ENCODE measurements at places on chromosomes 3 and 15.

- DNase-seq = no peak
Observed at GRCh38 chr15:67902579-67903009, 62.7 kb upstream of the RNU6-1 start.

DNA sequence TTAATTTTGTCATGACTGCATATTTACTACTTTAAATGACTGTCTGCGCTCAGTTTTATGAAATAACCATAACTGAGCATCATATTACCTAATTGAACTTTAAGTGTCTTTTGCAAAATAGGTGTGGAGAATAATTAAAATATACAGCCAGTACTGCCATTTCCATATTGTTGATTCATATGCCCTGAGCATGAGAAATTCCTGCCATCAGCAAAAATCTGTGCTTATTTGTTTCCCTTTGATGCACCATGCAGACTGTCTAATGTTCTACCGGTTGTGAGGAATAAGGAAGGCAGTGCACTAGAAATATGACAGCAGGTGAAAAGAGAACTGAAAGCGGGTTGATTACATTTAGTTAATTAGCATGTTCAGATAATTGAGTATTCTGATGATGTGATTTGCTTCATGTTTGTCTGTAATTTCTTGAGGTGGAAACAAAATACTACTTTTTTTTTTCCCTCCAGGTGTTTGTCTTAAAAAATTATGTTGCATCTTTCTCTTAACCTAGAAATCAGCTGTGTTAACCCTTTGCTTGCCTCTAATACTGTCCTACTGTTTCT, 229.4 kb upstream of the AZI2 start:
- DNase-seq = no peak

DNA sequence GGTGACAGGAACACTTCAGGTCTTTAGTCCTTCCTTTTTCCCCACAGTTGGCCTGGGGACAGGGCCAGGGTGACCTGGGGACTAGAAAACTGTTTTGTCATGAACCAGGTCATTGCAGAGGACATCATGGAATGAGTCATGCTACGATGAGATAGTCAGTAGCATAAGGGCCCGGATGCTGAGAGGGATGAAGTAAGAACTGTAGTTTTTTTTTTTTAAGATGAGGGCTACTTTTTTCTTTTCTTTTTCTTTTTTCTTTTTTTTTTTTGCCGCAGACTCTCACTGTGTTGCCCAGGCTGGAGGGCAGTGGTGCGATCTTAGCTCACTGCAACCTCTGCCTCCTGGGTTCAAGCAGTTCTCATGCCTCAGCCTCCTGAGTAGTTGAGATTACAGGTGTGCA, 8.0 kb downstream of the MAP2K5 start:
- no peak for DNase-seq

- DNase-seq = no peak
Observed at GRCh38 chr15:61342390-61342789, 113.3 kb upstream of the RORA start.

GRCh38 chr3:14386254-14386653, 16.2 kb upstream of the SLC6A6 start:
- DNase-seq = no peak

GRCh38 chr3:18892047-18892446, 256.3 kb upstream of the KCNH8 start:
- DNase-seq = no peak

- no peak for DNase-seq
Observed at GRCh38 chr3:151501171-151501922, 40.5 kb upstream of the IGSF10 start.

DNA sequence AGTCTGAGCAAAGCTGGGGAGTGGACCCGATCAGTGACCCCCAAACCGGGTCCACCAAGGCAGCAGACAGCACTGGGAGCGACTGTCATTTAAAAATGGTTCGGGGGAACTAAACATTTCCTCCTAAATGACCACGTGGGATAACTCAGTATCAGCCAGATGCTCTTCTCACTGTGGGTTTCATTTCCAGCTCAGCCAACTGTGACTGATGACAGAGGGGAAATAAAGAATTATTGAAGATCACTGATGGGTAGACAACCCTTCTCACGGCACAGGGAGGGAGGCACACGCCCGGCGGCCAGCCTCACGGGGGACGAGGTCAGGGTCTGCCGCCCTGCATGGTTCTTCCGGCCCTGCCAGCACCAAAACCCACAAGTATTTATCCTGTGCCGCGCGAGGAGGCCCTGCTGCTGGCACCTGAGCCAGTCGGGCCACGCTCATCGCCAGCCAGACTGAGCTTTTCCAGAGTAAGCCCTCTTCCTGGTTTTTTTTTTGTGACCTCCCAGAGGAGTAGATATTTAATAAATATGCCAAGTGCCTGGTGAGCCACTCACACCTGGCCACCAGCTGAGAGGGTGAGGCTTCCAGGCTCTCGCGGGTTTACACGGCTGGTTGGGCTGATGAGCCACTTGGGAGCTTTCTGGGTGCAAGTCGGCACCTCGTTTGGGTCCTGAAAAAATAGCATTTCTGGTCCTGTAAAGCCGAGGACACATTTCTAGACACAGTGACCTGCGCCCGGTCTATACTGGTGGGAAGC, 6.2 kb downstream of the MELTF start:
- DNase-seq = no peak

GRCh38 chr15:39494462-39494861, 86.4 kb upstream of the THBS1 start:
- peak; percentile 41 for DNase-seq

GRCh38 chr3:178602856-178603255, 66.6 kb downstream of the KCNMB2 start:
- no peak for DNase-seq

DNA sequence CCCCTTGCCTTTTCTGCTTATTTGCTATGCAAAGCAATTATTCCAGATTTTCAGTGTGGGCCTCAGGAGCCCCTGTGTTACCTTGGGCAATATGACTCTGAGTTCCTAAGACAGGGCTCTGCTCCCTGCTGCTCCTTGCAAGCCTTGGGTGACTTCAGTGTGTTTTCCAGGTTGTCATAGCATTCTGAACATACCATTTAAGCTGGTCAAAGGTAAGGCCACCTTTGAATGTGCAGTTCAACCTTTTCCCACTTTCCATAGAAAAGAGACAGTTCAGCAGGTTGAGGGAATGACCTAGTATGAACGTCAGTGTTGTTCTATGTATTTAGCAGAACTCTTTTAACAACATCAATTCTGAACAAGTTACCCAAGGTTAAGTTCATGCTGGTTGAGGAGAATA, 302.2 kb downstream of the PTPRG start:
- no peak for DNase-seq

- no peak for DNase-seq
Observed at GRCh38 chr15:40323953-40324937, 753 bp downstream of the INAFM2 start.

- no peak for DNase-seq
Observed at GRCh38 chr3:87307805-87308204, 31.4 kb upstream of the POU1F1 start.

GRCh38 chr3:123421353-123422174, 27.3 kb downstream of the ADCY5 start:
- no peak for DNase-seq

- DNase-seq = no peak
Observed at GRCh38 chr3:146020969-146021368, 140.0 kb downstream of the PLOD2 start.

GRCh38 chr3:127006781-127007436, 24.0 kb downstream of the PLXNA1 start:
- DNase-seq = no peak

- no peak for DNase-seq
Observed at GRCh38 chr15:66789029-66790025, 87.3 kb downstream of the SMAD6 start.

- DNase-seq = no peak
Observed at GRCh38 chr15:38674448-38674847, 109.8 kb upstream of the RASGRP1 start.

GRCh38 chr3:171769461-171769860, 40.8 kb downstream of the PLD1 start:
- no peak for DNase-seq

GRCh38 chr3:72894976-72895552, 7.2 kb downstream of the GXYLT2 start:
- DNase-seq = no peak

DNA sequence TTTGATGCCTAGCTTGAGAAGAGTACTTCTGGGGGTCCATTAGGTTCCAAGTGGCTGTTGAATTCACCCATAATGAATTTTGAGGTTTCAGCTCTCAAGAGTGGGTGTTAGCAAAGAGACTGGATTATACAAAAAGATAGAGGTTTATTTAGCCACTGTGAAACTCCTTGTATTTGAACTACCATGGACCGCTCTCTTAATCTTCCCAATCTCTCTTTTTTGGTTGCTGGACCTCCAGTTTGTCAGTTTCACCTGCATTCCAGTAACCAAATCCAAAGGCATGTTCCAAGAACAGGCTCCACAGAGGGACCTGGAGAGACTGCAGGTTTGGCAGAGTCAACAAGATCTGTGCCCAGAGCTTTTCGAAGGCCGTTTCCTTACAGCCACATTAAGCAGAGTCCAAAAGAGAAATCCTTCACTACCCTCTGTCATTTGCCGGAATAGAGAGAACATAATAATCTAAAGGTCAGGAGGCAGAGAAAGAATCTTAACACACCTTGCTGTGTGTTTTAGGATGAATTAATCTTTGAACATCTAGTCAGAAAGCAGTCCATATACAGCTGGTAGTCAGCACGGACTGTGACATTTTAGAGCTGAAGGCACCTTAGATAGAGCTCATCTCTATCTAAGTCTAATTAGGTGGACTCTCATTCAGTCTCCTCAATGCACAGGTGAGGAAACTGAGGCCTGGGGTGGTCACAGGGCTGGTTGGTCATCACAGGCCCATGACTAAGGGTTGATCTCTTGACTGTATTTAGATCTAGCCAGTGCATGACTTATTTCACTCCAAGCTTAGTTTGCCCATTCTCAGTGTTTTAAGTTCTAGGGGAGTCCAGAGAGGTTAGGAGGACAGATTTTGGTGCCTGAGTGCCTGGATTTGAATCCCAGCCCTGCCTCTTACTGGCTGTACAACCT, 1.3 kb downstream of the ABHD2 start:
- no peak for DNase-seq

DNA sequence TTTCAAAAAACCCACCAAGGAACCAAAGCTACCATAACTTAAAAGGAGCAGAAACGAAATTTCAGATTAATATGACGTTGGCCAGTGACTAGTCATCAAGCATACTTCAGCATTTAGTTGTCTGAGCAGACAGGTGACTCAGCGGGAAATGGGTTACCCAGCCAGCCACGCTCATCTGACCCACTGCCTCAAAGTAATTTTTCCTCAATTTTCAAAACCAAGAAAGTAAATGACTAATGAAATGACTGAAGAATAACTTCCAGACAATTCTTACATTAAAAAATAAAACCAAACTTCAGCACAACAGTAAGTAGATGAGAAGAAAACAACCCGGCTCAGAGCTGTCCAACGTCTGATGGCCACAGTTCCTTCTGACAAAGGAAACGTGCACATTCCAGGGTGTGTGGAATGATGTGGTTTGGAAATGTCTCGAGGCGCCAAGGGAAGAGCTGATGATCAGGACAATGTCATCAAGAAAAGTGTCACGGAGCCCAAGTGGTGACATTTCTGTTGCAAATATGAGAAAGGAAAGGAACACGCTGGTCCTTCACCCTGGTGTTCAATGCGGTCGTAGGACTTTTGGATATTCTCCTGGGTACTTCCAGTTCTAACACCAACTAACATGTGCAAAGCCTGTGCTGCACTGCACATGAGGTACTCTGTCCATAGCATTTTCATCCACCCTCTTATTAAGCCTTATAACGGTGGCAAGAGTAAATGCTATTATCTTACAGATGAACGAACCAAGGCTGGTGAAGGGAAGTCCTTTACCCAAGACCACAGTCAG, 79.1 kb downstream of the FOXP1 start:
- DNase-seq = no peak

DNA sequence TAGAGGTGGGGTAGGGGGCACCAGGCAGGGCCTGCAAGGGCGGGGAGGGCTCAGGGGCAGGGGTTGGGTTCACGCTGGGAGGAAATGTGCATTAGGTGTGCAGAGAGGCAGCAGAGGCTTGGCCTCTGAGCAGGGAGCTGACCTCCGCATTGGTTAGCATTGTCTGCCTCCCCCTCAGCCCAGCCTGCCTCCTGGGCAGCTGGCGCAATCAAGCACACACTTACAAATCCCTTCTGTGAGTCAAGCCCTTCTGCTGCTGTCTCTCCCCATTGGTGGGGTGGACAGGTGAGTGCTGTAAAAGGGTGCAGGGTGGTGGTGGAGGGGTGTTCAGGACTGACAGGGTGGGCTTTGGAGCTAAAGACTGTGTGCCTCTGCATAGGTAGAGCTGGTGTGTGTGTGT, 9.3 kb downstream of the LOXL1 start:
- no peak for DNase-seq

GRCh38 chr3:10389995-10390394, 69.1 kb upstream of the SEC13 start:
- DNase-seq = no peak

- DNase-seq = no peak
Observed at GRCh38 chr3:72340476-72341379, 507.5 kb downstream of the SHQ1 start.

GRCh38 chr3:190121383-190121782, 686 bp upstream of the P3H2 start:
- DNase-seq = no peak

- no peak for DNase-seq
Observed at GRCh38 chr3:132342610-132343009, 25.4 kb downstream of the ACP3 start.

DNA sequence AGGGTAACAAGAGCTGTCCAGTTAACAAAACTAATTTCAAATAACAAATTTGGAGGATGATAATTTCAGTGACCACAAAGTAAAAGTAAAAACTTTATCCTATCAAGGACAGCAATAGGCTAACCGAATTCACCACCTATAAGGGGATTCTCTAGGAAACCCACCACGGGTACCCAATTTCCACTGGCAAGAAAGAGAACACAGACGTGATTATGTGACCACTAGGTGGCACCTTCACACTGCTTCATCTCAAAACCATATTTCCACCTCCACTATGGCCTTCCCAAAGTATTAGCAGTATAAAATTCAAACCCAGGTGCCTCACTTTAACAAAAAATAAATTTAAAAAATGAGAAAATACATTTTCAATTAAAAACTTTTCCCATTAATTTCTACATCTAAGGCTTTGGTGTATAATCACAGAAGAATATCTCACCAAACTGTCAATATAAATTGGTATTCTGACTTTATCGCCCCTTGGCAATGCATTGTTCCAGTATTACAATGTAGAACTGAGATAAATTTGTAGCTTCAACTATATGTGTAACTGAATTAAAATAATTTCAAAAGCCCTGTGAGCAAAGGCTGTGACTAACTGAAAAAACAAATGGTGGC, 96.5 kb downstream of the FSIP1 start:
- DNase-seq = no peak

- peak; percentile 3 for DNase-seq
Observed at GRCh38 chr3:149936812-149937230, 33.9 kb downstream of the PFN2 start.

- no peak for DNase-seq
Observed at GRCh38 chr15:68642491-68642845, 63.7 kb downstream of the CORO2B start.

- no peak for DNase-seq
Observed at GRCh38 chr15:90625037-90625436, 92.1 kb upstream of the BLM start.

- DNase-seq = peak; percentile 40
Observed at GRCh38 chr3:32569540-32570420, 878 bp downstream of the DYNC1LI1 start.

GRCh38 chr15:48060396-48060795, 60.4 kb upstream of the SLC24A5 start:
- DNase-seq = no peak
